ENCODE measurements at places on chromosomes 5 and 9.
A peak's percentile ranks its signal among the peaks of the same experiment; 100 is the strongest.

- DNase-seq, result no peak
These were observed 167.6 kb upstream of the WWC1 start for GRCh38 chr5:168123631-168124528.

- no peak for DNase-seq
These were observed 358.6 kb upstream of the PAPPA start for GRCh38 chr9:115794921-115795475.

- DNase-seq, result no peak
These were observed 559.8 kb downstream of the HINT1 start for GRCh38 chr5:130605234-130605633.

- no peak for DNase-seq
These were observed 10.8 kb downstream of the NOTCH1 start for GRCh38 chr9:136535070-136535469.

- DNase-seq, result no peak
These were observed 241.3 kb upstream of the IRX2 start for GRCh38 chr5:2992806-2993205.

DNA sequence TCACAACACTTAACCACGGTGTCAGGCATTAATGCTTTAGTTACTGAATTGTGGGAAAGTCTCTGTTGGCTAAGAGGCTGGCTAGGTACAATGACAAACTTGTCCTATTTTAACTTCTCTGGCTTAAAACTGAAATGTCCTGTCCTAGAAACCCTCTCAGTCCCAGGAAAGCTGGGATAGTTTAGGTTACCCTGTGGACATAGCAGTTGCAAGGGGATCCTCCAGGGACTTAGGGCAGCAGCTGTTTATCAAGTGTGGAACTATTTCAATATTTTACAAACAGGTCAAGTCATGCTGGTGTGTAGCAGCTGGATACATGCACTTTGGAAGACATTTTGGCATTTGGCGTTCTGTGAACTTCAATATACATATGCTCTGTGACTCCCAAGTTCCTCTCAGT is 95.0 kb upstream of the ARRDC3 start:
- DNase-seq, result no peak

GRCh38 chr5:11540112-11540511 is 364.1 kb downstream of the CTNND2 start:
- DNase-seq, result no peak

DNA sequence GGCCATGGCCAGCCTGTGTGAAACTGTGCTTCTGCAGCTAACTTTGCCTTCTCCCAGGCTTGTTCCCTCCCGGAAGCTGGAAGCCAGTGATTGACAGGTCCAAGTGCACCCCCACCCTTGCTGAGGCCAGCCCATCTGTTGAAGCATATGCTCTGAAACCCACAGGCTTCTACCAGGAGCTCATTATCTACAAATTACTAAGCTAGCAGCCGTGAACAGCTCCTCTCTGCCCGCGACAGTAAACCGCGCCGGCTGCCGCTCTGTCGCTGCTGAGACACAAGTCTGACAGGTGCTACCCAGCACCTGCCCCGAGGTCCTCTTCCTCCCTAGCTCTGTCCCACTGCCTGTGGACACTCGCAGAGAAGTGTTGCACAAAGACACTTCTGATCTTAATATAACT is 490.9 kb downstream of the GADD45G start:
- no peak for DNase-seq

DNA sequence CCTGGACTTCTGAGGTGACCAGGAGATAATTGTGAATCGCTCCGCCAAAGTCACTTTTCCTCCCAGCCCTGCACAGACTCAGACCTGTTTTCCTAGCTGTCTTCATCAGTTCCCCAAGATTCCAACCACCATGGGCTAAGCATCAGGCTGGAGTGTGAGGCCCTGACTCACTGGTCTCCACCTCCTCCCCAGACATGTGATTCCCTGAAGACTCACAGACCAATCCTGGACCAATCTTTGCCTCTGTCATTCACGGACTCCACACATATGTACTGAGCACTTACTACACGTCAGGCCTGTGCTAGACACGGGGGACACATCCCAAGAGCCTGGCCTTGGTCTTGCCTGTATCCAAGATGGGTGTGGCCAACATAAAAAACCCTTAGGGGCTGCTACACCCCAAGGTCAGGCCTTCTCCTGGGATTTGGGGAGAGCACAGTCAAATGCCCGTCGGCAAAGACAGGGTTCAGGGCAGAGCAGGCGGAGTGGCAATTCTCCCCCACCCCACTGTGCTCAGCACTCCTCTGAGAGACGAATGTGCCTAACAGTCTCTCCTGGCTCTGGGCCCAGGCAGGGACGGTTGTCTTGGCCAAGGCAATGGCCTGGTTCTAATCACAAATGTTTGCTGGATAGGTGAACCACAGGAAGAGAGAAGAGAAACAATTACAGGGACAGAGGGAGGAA is 11.9 kb downstream of the EEIG1 start:
- peak; percentile 43 for DNase-seq

DNA sequence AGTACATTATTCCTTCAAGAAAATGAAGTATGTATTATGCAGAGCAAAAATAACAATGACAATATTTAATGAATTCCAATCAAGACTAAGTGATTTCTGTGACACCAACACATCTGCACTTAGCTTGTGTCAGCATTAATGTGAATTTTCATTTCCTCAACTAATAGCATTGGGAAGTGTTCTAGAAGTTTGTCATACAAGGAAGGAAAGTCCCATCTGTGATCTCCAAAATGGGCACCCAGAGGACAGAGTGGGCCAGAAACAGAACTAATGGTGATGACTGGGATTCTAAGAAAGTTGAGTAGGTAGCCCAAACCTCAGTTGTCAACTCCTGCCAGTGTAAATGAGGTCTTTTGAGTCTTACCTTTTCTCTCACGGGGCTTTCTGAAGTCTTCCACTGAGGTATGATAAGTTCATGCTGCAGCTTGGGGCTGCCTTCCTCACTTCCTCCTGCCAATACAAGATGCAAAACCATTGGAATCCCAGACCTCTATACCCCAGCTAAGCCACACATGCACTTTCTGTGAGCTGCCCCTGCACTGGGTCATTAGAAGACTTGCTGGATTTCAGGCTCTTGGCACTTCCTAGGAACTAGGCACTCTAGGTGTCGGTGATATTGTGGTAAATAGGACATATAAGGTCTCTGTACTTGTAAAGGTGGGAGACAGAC is 4.9 kb downstream of the ADAM19 start:
- DNase-seq, result no peak

- DNase-seq, result no peak
These were observed 115.9 kb upstream of the DAPK1 start for GRCh38 chr9:87381746-87382145.

GRCh38 chr5:9554122-9554521 is 8.2 kb upstream of the SEMA5A start:
- DNase-seq, result no peak

GRCh38 chr9:91348191-91348807 is 13.4 kb downstream of the AUH start:
- no peak for DNase-seq

- DNase-seq, result no peak
These were observed 1.3 kb upstream of the CDHR2 start for GRCh38 chr5:176547802-176548201.

DNA sequence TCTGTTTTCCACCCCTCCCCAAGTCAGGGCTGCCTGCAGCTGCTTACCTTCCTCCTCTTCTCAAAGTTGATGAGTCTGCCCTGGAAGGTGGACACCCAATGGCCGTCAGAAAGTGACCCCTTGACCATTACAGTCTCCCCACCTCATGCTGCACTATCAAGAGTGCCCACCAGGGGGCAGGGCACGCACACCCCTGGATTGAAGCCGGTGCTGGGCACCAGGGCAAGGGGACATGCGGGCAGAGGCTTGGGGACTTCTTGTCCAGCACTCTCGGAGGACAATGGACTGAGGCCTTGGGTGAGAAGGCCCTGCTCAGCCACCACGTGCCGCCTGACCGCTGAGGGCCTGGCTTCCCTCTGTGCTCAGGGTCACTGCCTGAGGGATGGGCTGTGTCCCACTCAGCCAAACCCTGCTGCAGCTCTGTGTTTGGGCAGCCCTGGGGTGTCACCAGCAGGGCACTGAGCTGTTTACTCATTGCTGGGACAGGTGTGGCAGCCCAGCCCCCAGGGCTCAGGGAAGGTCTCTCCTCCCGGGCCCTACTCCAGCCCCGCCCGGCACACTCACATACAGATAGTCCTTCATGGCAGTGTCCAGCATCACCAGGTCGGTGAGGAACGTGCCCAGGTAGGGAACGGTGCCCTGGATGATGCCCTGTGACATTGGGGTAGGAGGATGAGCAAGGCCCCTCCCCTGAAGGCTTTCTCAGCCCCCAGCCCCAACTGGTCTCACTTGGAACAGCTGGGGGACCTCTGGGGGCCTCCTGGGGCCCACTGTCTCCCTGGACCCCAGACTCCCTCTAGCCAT is 17.7 kb downstream of the RALGDS start:
- peak; percentile 22 for DNase-seq

GRCh38 chr5:164597293-164597900 is 1092.0 kb downstream of the MAT2B start:
- no peak for DNase-seq

DNA sequence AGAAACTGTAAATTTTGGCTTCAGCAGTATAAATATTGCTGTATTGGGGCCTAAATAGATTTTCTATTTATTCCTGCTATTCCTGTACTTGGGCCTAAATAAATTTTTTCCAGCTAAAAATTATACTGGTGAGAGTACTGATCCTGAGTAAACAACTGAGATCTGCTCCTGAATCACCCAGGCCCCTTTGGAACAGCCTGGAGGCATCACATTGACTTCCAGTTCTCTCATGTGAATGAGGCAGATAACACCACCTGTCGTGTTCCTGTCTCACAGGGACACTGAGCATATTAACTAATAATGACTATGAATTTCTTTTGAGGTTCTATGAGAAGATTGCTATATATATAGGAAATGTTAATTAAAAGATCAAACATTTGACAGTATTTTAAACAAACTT is 119.5 kb upstream of the PLCXD3 start:
- DNase-seq, result no peak

DNA sequence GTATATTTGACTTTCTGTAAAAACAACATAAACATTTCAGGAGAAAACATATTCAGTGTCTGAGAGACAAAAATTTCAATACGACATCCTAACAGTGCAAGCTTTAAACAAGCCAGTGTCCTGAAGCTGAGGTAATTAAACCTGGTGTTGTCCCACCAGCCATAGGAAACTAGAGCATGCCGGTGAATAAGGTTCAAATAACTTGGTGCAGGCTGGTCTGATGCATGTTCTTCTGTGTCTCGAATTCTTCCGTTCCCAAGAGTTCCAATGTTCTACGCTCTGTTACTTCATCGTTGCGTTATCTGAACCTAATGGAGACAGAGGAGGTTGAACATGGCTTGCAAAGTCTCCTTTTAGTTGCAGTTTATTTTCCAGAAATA is 48.9 kb downstream of the ADAMTS16 start:
- DNase-seq, result no peak

- DNase-seq, result no peak
These were observed 66.1 kb upstream of the SPTLC1 start for GRCh38 chr9:92181296-92181695.

- peak; percentile 40 for DNase-seq
These were observed 2.0 kb upstream of the CCL27 start for GRCh38 chr9:34664281-34665066.

- DNase-seq, result no peak
These were observed 245.3 kb downstream of the SH3GL2 start for GRCh38 chr9:17824191-17824590.

GRCh38 chr9:1875251-1875851 is 139.8 kb upstream of the SMARCA2 start:
- DNase-seq, result no peak

DNA sequence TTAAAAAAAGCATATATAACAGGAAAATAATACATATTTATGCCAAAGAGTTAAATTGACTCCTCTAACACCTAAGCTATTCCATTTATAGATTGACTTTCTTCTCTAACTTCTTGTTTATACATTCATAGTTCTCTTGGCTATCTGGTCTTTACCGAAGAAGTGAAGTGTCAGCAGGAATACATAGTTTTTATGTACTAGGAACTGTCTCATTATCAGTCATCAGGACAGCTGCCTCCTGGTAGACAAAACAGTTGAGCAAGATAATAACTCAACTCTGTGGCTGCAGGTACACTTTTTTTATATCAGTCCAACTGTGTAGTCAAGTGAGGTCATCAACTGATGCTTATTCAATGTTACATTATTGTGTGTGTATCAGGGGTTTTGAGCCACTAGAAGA is 1436.0 kb upstream of the NUDT12 start:
- no peak for DNase-seq

DNA sequence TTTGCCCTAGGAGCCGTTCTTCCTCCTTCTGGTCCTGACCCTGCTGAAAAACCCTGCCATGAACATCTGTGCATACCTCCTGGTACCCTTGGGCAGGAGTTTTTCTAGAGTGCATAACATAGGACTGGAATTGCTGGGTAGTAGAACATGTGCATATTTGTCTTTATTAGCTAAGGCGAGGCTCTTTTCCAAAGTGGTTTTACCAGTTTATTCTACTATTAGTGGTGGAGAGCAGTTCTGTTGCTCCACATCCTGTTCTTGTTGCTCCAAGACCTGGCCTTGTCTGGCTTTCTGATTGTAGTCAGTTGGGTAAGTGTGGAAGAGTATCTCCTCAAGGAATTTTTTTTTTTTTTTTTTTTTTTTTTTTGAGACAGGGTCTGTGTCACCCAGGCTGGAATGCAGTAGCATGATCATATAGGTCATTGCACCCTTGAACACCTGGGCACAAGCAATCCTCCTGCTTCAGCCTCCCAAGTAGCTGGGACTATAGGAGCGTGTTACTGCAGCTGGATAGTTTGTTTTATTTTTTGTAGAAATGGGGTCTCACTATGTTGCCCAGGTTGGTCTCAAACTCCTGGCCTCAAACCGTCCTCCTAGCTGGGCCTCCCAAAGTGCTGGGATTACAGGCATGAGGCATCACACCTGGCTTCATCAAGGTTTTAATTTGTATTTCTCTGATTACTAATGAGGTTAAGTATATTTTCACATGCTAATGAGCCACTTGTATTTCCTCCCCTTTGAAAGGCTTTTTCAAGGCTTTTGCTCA is 85.2 kb downstream of the SPRY4 start:
- no peak for DNase-seq

DNA sequence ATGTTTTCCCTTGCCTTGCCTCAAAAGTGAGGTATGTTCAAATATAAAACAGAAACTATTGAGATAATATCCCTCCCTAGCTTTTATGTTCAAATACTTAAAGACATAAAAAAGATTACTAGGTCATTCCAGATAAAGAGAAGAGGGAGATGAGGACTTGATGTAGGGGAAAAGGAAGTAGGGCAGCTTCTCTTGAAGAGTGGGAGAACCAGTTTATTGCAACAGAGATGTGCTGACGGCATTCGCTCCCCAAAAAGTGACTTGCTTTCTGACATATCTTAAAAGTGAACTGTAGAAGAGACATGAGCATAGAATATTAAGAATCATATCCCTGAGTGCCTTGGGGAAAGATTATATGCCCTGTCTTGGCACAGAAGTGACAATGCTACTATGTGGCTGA is 330.2 kb upstream of the NREP start:
- no peak for DNase-seq

GRCh38 chr9:135514342-135515082 is 6.7 kb upstream of the LCN1 start:
- DNase-seq, result no peak

GRCh38 chr9:87875060-87875459 is 7.6 kb upstream of the SPATA31E1 start:
- no peak for DNase-seq

GRCh38 chr5:127934791-127935256 is 148.7 kb upstream of the SLC12A2 start:
- peak; percentile 96 for DNase-seq

Data from RCC 7860 (cell line).